ENCODE measurements at places on chromosomes 3 and 15. TPM values are rescaled to one million over a fixed set of nuclear protein-coding genes. Genes with fewer than 3 reads are reported as not detected.

Gene ATP13A5
- total RNA-seq = 2.0 TPM

Gene BNIP2
- 105 TPM for total RNA-seq

Gene PLS1
- total RNA-seq = 26.0 TPM

Gene CCR3
- 0.43 TPM for total RNA-seq

Gene ASB14
- not detected for total RNA-seq

Gene EXD1
- total RNA-seq = not detected

Gene BRK1
- total RNA-seq = 112 TPM

Gene DNASE1L3
- 125 TPM for total RNA-seq

Gene ESYT3
- 66.4 TPM for total RNA-seq

Gene ZNF80
- not detected for total RNA-seq

Gene ADCY5
- total RNA-seq = 4.0 TPM

Gene SNTN
- total RNA-seq = not detected

Gene AADACL2
- not detected for total RNA-seq

Gene ADAMTS17
- total RNA-seq = 6.2 TPM

Gene RLBP1
- not detected for total RNA-seq

Gene TTLL13
- not detected for total RNA-seq

Gene ZBED2
- total RNA-seq = 6.4 TPM

Gene DRD3
- not detected for total RNA-seq

Gene SLC24A5
- total RNA-seq = 0.84 TPM

Gene GABRB3
- 3.2 TPM for total RNA-seq

Gene FSIP1
- 0.96 TPM for total RNA-seq

Gene TMEM89
- total RNA-seq = not detected

Gene TAGLN3
- not detected for total RNA-seq

Gene TPRG1
- 22.3 TPM for total RNA-seq

Gene PPP2R3A
- 7.4 TPM for total RNA-seq

Gene MYO1E
- 98.4 TPM for total RNA-seq

Gene PCOLCE2
- 23.3 TPM for total RNA-seq

Gene ZNF860
- 1.6 TPM for total RNA-seq

Gene XCR1
- 0.26 TPM for total RNA-seq

Gene SLC22A13
- total RNA-seq = 0.41 TPM

Measured in upper lobe of right lung (tissue), 1 donor.